ENCODE measurements at places on chromosomes 16 and 17.
A peak's percentile ranks its signal among the peaks of the same experiment; 100 is the strongest.

DNA sequence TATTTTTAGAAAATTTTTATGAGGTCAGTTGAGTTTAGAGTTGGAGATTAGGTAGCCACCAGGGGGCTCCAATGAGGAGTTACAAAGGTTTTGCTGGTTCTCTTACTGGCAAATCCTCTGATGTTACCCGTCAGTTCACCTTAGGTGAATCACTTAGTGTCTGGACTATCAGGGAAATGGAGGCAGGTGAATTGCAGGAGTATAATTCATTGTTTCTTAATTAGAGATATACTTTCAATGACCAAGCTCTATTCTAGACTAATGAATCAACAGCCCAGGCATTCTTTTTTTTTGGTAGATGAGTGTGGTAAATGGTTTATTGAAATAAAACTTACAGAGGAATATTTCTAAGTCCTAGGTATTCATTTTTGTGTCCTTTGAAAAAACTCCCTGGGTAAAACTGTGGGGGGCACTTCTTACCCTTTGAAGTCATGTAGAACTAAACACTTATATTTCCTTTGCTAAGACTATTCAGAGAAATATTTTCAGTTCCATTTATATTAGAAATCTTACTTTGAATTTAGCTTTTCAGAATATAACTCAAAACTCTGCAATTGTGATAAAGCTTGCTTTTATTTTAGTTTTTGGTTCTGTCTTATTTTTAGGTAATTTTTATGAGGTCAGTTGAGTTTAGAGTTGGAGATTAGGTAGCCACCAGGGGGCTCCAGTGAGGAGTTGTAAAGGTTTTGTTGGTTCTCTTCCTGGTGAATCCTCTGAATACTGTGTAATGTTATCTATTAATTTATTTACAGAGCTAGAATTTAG, 17.7 kb downstream of the PSMD11 start:
- DNase-seq: peak; percentile 33

DNA sequence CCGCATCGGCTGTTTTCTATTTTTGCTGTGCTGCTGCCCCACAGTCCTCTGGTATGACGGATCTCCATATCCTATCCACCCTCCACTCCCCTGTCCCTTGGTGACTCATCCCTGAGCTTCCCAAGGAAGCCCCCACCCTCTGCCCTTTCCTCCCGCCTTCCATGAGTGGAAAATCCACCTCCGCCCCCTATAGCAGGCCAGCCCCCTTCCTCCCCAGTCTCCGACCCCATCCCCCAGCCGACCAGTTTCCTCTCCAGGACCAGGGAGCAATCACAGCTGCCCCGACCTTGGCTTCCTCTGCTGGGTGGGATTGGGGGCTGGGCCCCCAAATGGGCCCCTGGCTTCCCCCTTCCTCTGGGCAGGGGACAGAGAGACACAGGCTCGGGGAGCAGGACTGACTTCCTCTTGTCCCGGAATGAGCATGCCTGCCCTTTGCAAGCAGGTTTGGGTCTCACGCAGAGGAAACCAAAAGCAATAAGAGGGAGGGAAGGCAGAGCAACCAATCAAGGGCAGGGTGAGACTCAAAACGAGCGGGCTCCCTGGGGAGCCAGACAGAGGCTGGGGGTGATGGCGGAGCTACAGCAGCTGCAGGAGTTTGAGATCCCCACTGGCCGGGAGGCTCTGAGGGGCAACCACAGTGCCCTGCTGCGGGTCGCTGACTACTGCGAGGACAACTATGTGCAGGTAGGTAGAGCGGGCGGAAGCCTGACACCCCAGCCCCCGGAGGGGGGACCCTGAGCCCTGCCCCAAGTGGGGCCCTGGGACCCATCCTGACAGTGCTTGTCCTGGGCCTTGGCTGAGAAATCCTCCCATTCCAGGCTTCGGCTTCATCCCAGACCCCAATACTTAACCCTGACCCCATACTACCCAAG, at the start of the genes ABI3 and GNGT2:
ABI3 (plus strand) TSS at position 550 of the 872 bp plus-strand sequence; CDS start at position 568, 18 bp downstream.
GNGT2 (minus strand) TSS at position 417 of the 872 bp plus-strand sequence. CDS start 3,152 bp downstream, outside the sequence.
- DNase-seq: no peak

DNA sequence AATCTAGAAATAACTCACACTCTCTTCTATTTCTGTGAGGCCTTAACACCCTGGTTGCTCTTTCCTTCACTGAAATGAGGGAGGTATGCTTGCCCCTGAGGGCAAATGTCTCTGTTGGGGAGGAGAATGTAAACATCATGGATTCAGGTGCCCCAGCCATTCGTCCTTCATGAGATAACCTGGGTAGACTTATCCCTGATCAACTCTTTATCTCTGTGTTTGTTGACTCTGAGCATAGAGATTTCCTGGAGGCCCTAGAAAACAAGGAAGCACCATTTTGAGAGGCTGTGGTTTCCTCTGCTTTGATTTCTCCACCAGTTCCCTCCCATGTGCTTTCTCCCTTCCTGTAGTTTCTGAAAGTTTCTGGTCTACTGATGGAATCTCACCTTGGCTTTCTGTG, 77.3 kb downstream of the PHKB start:
- DNase-seq: no peak

DNA sequence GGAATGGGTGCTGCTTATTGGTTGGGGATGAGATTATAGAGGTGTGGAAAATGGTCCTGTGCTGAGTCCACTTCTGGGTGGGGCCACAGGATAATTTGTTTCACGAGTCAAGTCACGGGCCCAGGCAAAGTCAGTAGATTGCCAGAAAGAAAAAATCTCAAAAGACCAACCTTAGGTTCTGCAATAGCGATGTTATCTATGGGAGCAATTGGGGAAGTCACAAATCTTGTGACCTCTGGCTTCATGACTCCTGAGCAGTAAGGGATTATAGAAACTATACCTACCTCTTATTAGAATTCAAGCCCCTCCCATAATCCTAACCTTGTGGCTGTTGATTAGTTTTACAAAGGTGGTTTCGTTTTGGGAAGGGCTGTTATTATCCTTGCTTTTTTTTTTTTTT, 31.4 kb downstream of the WWP2 start:
- DNase-seq: no peak

GRCh38 chr16:87363771-87364455, 19.7 kb downstream of the FBXO31 start:
- no peak for DNase-seq

- DNase-seq: no peak
Measured at GRCh38 chr16:25014500-25015147, 545 bp downstream of the ARHGAP17 start.

- DNase-seq: no peak
Measured at GRCh38 chr16:67470359-67470758, 10.6 kb downstream of the ATP6V0D1 start.

DNA sequence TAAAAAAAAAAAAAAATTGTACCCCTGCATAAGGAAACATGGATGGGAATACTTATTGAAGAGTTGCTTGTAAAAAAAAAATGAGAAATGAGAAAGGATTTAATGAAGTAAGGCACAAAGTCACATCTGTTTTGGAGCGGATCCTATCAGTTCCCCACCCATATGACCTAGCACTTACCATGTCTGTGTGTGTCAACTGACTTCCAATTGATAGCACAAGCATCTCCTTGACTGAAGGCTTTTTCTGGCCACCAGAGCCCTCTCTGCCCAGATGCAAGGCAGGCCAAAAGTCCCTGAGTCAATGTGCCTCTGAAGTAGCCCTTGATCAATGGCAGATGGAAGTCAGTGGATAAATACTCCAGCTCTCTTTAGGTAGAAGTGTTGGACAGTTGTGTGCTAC, 13.4 kb upstream of the NLK start:
- DNase-seq: no peak

DNA sequence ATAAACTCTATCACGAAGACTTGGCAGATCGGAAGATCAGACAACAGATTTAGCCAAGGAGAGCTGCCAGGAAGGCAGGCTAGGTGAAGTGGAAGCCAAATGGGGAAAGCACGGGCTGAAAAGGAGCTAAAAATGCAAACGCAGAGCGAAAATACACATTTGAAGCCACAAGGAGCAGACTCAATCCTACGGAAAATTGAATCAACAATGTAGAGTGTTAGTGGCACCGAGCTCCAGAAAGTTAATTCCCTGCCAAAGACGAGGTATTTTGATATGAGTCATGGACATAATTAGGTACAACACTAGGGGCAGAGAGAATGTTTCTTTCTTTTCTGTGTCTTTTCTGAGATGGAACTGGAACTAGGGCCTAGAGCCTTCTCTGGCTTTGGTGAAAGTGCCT, 20.7 kb downstream of the GSG1L start:
- DNase-seq: no peak

GRCh38 chr16:88922114-88922825, 54.7 kb downstream of the CBFA2T3 start:
- DNase-seq: no peak

DNA sequence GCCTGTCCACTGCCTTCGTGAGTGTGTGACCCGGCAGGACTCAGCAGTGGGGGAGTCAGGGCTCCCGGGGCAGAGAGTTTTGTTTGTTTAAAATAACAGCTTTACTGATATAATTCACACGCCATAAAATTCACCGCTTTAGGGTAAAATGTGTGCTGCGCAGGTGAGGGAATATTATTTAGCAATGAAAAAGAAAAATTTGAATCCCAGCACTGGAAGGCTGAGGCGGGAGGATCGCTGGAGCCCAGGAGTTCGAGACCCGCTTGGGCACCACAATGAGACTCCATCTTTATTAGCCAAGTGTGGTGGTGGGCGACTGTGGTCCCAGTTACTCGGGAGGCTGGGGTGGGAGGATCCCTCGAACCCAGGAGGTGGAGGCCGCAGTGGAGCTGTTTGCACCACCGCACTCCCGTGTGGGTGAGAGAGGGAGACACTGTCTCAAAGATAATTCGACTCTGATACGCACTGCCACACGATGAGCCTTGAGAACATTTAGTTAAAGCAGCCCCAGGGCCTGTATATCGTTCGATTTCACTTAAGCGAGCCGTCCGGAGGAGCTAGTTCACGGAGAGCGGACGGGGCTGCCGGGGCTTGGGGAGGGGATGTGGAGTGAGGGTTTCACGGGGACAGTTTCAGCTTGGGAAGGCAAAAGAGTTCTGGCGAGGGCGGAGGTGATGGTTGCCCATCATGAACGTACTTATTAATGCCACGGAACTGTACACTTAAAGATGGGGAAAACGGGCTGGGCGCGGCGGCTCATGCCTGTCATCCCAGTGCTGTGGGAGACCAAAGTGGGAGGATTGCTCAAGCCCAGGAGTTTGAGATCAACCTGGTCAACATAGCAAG, 10.2 kb downstream of the TELO2 start:
- no peak for DNase-seq

GRCh38 chr16:11848842-11849241, 2.5 kb downstream of the RSL1D1 start:
- DNase-seq: no peak

GRCh38 chr16:54454616-54455015, 168.0 kb upstream of the IRX3 start:
- DNase-seq: no peak

- DNase-seq: no peak
Measured at GRCh38 chr17:69578385-69578936, 164.0 kb downstream of the MAP2K6 start.

DNA sequence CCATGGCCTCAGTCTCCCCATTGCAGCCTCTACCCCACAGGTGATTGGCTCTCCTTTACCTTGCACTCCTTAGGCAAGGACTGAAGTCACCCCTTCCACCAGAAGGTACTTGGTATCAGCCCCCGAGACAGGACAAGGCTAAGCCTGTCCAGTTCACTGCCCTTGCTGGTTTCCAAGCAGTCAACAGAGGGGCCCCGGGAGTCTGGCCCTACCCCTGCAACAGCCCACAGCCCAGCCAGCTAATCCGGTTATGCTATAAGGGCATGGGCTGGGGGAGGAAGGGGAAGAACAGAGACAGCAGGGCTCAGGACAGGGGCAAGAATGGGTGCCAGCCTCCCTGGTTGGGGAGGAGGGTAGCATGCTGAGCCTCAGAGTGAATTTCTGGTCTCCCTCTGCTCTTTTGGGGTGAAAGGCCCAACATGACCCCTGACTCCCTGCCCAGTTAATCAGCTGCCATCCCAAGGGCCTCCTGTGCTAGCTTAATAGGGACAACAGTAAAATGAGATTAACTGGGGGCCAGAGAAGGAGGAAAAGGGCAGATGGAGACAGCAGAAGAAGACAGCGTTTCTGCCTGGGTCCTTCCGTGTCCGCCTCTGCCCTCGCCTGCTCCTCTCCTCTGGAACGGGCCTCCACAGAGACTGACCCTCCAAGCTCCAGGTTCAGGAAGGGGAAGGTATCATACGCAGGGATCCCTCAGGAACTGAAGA, 10.7 kb downstream of the DLG4 start:
- no peak for DNase-seq

- DNase-seq: no peak
Measured at GRCh38 chr17:47695429-47696376, 1.7 kb downstream of the TBKBP1 start.

DNA sequence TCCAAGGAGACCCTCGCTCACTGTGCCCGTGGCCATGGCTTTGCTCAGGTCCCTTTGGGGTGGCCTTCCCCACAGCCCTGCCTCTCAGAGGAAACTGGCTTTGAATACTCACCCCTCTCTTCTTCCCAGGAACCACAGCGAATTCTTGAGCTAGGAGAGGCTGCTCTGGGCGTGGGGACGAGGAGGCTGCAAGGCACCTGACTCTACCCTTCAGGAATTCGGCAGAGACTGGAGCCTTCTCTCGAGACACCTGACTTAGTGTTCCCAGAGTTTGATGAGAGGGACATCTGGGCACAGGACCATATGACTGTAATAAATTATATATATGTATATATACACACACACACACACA, 6.2 kb downstream of the LLGL2 start:
- no peak for DNase-seq

DNA sequence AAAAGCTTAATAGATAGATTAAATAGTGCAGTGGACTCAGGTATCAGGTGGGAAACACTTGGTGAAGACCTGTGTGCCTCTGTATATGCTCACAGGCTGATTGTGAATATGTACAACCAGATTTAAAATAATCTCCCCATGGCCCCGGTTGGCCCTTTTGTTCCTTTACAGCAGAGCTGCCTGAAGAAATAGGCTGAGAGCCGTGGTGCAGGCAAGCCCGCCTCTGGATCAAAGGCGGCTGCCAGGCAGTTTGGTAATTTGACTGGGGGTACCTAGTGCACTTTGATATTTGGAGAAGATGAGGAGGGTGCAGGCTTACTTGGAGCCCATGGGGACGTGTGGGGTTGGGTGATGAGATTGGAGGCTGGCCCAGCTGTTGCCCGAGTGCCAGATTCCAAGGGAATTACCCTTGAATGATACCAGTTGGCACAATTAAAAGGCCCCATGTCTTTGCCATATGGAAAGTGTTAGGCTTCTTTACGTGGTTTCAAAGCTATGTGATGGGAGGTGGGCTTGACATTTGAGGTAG, 5.0 kb downstream of the NKD1 start:
- no peak for DNase-seq

DNA sequence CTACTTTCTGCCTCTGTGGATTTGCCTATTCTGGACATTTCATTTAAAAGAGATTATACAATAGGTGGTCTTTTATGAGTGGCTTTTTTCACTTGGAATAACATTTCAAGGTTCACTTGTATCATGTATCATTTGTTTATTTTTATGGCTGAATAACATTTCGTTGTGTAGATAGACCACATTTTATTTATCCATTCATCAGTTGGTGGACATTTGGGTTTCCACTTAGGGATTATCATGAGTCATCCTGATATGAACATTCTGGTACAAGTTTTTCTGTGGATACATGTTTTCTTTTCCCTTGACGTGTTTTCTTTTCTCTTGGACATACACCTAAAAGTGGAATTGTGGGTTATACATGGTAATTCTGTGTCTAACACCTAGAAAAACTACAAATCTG, 25.3 kb downstream of the PRSS54 start:
- DNase-seq: no peak

- DNase-seq: no peak
Measured at GRCh38 chr17:1222321-1222720, 42.5 kb upstream of the ABR start.
